Left hindlimb (tissue), 1 donor: ENCODE measurements at places on chromosomes 3 and 15.

GRCh38 chr3:112647122-112647521, 6.2 kb upstream of the CCDC80 start:
- DNase-seq: no peak

GRCh38 chr3:15804553-15805095, 6.8 kb upstream of the ANKRD28 start:
- no peak for DNase-seq

DNA sequence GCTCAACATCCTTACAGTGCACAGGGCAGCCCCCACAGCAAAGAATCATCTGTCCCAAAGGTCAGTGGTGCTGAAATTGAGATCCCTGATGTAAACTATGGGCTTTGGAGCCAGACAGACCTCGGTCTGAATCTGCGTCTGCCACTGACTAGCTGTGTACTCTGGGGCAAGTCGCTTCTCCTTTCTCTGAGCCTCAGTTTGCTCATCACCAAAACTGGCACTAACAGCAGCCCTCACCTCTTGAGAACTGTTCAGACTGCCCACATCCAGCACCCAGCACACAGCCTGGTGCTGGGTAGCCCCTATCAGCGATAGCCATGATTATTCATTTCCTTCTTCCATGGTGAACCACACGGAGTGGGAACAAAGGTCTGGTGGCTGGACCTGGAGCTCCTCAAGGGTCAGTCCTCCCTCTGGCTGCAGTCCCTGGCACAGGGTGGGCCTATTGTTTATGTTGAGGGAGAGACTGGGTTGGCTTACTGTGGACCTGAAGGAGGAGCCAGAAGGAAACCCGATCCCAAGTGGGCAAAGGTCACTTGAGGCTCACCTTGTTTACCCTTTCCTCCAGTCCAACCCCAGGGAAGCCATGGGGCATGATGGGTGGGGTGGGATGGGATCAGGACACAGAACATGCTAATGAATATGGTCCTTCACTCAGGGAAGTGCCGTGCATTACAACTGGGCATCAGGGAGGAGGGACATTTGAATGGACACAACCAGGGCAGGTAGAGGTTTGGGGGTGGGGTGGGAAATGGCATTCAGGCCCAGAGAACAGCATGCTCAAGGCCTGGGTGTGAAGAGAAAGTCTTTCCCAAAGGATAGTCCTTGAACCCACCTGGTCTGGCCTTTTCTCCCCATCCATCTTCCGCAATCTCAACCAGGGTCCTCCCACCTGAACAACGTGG, 1.6 kb upstream of the PRKCD start:
- no peak for DNase-seq

GRCh38 chr3:175486255-175486654, 627.1 kb downstream of the NAALADL2 start:
- no peak for DNase-seq

DNA sequence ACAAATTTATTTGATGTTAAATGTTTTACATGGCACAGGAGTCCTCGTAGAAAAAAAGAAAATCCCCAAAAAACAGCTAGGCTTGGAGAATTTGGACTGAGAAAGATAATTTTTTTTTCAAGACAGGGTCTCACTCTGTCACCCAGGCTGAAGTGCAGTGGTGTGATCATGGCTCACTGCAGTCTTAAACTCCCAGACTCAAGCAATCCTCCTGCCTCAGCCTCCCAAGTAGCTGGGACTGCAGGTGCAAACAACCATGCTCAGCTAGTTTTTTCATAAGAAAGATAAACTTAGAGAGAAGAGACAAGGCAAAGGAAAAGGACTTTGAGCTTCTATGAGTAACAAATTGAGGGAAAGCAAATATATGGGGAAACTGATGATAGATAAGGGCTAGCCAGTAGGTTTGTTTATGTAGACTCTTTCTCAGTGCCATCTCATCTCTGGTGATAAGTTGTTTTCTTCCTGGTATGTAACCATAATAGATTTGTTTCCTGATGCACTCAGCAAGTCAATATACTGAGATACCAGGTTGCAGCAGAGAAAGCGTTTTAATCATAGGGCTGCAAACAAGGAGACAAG, 13.1 kb upstream of the TRMT10C start:
- DNase-seq: no peak

DNA sequence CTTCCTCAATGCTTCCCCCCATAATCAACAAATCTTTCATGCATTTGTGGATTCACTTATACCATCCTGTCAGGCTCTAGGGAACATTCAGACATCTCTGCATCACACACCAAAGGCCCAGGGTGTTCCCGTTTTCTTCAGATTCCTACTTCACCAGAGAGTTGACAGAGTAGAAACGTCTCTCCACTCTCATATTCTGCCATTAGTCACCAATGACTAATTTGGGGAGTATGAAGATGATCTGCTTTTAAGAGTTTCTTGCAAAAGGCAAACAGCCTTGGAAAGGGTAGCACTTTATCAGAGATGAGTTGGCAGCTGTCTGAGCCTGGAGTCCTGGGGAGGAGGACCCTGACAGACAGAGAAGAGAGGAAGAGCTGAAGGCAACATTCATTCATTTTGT, 55.8 kb upstream of the DGKG start:
- DNase-seq: no peak

- DNase-seq: no peak
Observed at GRCh38 chr3:176430244-176431037, 766.8 kb downstream of the TBL1XR1 start.

DNA sequence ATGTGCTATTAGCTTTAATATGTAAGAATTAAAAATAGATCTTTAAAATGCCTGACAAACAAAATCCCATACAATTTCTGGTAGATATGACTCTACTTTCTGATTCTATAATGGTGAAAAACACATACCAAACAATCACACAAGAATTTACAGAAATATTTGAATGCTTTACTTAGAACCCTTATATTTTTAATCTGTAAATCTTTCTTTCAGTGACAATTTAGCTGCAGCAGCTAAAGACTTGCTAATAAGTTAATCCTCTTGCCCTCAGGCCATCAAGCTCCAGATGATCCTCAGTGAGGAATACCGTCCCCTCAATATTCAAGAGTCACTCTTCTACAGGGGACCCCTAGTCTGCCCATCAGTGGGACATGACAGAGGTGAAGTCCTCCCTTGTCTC, 55.6 kb downstream of the C3orf80 start:
- no peak for DNase-seq

DNA sequence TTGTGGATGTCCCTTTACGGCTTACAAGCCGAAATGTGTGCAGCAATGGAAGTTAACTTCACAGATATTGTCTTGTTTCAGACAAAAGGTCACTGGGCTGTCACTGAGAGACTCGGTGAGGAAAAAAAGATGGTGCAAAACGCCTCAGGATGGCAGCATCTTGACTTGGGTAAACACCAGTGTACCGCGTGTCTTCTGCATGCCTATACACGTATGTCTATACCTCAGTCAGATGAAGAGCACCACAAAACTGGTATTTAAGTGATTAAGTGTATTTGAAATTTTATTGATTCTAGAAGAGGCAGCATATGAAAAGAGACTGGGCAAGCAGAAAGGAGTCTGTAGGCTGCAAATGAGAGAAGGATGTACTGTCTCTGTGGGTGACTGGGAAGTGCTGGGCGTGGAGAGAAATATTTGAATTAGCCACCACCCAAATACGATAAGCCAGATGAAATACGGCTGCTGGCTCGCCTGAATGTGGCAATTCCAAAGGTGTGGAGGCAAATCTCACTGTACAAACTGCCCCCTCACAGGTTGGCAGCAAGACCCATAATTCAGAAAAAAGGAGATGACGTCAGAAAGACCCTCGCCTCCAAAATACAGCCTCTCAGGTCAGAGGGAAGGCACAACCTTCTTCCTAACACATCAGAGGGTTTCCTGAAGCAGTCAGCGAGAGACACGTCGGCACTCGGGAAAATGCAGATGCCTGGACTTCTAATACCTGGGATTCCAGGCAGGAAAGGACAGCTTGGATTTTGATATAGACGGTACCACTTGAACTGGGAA, 53.4 kb upstream of the NEO1 start:
- no peak for DNase-seq

DNA sequence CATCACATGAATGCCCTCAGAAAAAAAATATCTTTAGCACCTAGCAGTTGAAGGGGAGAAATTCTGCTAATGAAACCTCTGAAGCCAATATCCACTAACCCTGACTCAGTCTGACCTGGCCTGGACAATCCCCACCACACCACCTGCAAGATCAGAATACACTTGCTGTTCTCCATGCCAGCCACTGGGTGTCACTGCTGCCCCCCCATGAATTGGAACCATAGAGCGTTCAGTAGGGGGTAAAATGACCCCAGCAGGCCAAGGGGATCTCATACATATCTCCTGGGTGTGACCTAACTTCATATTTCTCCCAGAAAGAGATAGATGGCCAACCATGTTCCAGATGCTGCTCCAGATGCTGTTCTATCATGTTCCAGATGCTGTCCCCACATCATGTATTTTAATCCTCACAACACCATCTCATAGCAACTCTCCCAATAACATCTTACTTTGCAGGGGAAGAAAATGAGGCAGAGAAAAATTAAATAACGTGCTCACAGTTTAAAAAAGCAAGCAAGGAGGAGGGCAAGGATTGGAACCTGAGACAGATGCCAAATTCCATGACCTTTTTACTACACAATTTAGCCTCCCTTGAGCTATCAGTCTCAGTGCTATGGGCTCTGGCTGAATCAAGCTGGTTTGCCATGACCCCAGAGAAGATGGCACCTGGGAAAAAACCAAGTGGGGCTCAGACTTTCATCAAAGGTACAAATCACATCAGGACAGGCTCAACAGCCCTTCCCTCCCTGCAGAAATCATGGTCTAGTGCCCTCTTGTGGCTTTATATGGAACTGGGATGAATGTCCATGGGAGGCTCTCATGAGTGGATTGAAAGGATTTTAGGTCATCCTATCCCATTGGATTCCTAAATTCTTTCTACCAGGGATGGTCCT, 12.4 kb downstream of the NTRK3 start:
- DNase-seq: no peak

DNA sequence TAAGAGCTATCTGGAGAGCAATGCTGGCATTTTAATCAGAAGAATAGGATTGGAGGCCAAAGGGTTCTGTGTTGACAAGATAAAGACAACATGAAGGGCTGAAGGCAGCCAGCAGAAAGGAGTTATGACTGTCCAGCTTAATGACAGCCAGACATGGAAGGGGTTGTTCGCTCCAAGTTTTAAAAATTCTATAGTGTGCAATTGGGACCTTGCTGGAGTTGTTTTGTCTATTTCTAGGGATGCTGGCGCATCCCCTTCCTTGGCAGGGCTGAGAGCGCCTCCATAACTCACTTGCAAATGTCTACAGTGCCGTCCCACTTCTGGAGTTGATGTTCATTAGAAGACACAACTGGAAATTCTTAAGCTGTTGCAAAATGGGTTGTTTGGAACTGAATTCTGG, 200.7 kb downstream of the TLE3 start:
- DNase-seq: no peak

DNA sequence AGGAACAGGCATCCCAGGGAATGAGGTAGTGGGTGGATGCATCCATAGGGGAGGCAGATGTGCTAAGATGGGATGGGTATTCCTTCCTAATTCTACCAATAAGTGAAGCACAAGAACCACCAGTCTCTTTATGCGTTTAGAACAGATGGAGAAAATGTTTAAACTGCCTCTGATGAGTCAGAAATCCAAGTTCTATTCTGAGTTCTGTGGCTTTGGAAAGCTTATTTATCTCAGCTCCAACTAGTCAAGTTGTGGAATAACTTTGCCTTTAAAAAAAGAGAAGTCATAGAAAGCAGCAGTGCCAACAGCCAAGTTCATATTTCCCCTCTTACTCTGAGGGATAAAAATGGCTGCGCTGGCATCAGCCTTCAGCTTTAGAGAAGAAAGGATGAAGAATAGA, 761.7 kb downstream of the IGSF11 start:
- DNase-seq: no peak

GRCh38 chr3:128882719-128883118, 3.3 kb downstream of the ACAD9 start:
- DNase-seq: no peak

- DNase-seq: no peak
Observed at GRCh38 chr3:192481638-192482037, 245.7 kb downstream of the FGF12 start.

GRCh38 chr15:44813231-44813630, 76.9 kb downstream of the TRIM69 start:
- no peak for DNase-seq

DNA sequence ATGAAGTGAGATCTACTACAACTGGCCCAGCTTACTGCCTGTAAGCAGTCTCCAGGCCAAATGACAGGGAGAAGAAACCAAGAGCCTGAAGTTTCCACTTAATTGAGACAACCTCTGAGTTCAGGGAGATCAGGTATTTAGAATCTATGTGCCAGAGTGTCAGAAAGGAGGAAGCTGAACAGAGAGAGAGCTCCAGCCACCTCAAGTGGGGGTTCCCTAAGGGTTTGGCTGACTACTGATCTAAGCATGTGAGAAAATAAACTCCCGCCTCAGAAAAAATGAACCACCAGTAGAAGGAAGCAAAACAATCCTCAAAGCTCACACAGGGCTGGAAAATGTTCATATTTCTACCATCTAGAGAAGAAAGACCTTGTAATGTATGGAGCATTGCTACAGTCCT, 25.0 kb downstream of the ADAM10 start:
- no peak for DNase-seq

DNA sequence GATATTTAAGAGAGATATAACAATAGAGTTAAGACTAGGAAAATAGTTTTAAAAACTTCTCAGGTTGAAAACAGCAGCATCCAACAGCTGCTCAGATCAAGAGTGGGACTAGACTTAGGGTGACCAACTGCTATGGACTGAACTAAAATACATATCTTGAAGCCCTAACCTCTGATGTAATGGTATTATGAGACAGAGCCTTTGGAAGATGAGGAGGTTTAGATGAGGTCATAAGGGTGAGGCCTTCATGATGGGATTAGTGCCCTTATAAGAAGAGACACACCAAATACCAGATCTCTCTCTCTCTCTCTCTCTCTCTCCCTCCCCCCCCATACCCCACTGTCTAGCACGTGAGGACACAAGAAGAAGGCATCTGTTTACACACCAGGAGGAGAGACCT, 37.4 kb upstream of the GALNT15 start:
- DNase-seq: no peak

DNA sequence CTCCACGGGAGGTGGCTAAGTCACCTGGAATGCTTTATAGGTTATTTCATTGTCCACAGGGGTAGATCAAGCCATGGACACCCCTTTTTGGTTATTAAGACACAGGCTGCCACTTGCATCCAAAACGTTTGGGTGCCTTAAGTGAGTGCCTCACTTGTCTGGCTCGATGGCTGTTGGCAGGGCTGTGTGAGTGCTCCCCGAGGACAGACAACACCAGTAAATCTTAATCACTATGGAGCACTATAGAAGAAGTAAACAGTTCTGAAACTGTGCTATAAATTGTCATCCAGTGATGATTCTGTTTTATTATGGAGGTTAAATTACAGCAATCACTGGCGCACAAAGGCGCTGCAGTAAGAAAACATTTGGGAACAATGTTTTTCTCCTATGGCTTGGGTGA, 215.5 kb downstream of the CACNA2D3 start:
- DNase-seq: no peak

DNA sequence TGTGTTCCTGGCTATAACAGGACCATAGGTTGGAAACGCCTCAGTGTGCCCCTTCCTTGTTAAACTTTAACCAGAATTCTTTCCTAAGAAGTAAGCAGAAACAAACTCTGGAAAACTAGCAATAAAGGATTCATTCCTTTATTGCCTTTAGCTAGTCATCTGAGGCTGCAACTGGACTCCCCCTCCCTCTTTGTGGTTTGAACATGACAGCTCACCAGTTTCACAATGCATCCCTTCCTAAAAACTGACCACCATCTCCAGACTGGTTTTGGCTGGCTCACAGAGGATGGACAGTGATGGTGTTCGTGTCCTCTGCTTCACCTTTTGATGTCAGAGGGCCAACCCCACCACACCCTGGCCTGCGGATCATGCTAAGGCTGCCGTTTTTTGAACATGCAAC, 27.9 kb upstream of the TGFBR2 start:
- DNase-seq: peak; percentile 17

GRCh38 chr15:83193721-83194120, 13.9 kb downstream of the HDGFL3 start:
- DNase-seq: no peak
